ENCODE measurements at places on chromosomes 6 and 20. TPM values are rescaled to one million over a fixed set of nuclear protein-coding genes. Genes with fewer than 3 reads are reported as not detected.

- DNase-seq, result no peak
- no peaks in the 10 kb centered on the region for H3K27me3 ChIP-seq
- no peak overlapping the region for H3K4me3 ChIP-seq
Measured at GRCh38 chr20:13447385-13448180, 191.1 kb downstream of the TASP1 start.

GRCh38 chr6:3052481-3053230 lies 15.6 kb upstream of the RIPK1 start:
- H3K36me3 ChIP-seq, result no peaks in the 10 kb centered on the region
- peaks cover 22% of the 10 kb centered on the region for H3K4me1 ChIP-seq
- no peaks in the 10 kb centered on the region for H3K27me3 ChIP-seq

DNA sequence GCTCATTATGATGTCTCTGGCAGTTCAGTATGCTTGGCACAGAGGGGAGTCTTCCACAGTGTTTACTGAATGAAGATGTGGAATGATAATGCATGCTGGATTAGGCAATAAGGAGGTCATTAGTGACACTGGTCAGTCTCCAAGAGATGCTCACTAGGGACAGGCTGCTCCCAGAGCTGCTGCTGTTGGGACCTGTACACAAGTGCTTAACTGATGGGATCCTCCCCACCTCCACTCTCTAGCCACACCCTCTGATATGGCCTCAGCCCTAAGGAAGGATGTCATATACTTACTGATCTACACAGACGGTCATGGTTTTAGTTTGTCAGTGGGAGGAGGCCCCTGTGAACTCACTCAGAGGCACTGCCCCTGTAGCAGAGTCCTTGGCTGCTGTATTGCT lies 73.4 kb downstream of the MYB start:
- no peak overlapping the region for H3K4me3 ChIP-seq
- peaks cover 5% of the 10 kb centered on the region for H3K4me1 ChIP-seq
- no peak for DNase-seq
- no peaks in the 10 kb centered on the region for H3K36me3 ChIP-seq
- no peak overlapping the region for H3K27ac ChIP-seq

DNA sequence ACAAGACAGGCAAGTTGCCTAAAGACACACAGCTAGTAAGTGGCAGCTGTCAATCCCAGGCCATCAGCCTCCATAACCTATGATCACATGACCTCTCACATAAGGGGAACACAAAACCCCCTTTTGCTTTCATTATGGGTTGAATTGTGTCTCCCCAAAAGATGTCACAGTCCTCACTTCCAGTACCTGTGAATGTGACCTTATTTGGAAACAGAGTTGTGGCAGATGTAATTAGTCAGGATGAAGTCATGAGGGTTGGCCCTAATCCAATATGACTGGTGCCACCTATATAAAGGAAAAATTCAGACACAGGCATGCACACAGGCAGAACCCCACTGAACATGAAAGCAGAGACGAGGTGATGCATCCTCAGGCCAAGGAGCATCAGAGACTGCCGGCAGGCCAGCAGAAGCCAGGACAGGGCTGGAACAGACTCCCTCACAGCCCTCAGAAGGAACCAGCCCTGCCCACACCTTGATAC lies 33.6 kb downstream of the GFOD1 start:
- DNase-seq, result peak; percentile 63
- H3K36me3 ChIP-seq, result no peaks in the 10 kb centered on the region
- H3K27ac ChIP-seq, result peak overlapping the region; percentile 83
- no peaks in the 10 kb centered on the region for H3K27me3 ChIP-seq
- H3K4me1 ChIP-seq, result peaks cover 23% of the 10 kb centered on the region

DNA sequence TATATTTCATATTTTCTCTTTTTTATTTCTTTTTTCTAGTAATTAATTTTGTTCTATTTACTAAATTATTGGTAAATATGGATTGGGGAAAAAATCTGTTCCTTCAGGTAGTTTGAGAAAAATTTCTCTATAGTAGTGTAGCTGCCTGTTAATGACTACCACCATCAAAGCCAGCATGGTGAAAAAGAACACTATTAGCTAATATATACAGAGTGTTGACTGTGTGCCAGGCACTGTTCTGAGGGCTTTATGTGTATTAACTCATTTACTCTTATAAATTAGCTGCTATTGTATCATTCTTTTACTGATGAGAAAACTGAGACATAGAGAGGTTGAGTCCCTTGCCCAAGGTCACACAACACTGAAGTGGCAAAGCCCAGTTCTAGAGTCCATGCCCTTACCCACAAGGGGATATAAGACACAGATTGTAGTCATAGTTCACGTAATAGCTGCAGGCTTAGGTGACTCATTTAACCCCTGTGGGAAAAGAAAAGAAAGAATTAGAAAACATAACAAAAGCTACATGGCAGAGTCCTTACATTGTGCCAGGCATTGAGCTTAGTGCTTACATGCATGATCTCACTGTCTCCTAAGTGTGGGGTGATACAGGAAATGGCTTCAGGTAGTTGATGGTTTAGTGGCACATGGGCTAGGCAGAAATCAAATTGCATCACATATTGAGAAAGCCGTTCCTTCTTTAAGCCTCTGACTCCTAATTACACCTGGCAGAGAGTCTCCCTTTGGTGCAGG lies 12.2 kb upstream of the AKIRIN2 start:
- DNase-seq, result peak; percentile 71
- no peaks in the 10 kb centered on the region for H3K36me3 ChIP-seq
- peaks cover 35% of the 10 kb centered on the region for H3K4me1 ChIP-seq
- H3K27ac ChIP-seq, result no peak overlapping the region
- H3K27me3 ChIP-seq, result no peaks in the 10 kb centered on the region
- H3K4me3 ChIP-seq, result no peak overlapping the region

- no peaks in the 10 kb centered on the region for H3K27me3 ChIP-seq
- H3K27ac ChIP-seq, result no peak overlapping the region
- DNase-seq, result no peak
- H3K4me1 ChIP-seq, result peaks cover 6% of the 10 kb centered on the region
- H3K4me3 ChIP-seq, result no peak overlapping the region
Measured at GRCh38 chr20:1312308-1312707, 16.6 kb downstream of the SDCBP2 start.

GRCh38 chr20:62387933-62388635 lies 1.2 kb downstream of the RPS21 start:
- no peaks in the 10 kb centered on the region for H3K27me3 ChIP-seq
- peak overlapping the region; percentile 96 for H3K27ac ChIP-seq
- peaks cover 24% of the 10 kb centered on the region for H3K36me3 ChIP-seq

GRCh38 chr6:118700531-118700930 lies 49.1 kb upstream of the CEP85L start:
- no peak for DNase-seq
- H3K27ac ChIP-seq, result no peak overlapping the region
- H3K4me3 ChIP-seq, result no peak overlapping the region
- H3K27me3 ChIP-seq, result no peaks in the 10 kb centered on the region

- no peak for DNase-seq
- H3K4me1 ChIP-seq, result no peaks in the 10 kb centered on the region
- no peak overlapping the region for H3K27ac ChIP-seq
- H3K27me3 ChIP-seq, result no peaks in the 10 kb centered on the region
Measured at GRCh38 chr6:160305926-160306713, 42.1 kb upstream of the SLC22A3 start.

DNA sequence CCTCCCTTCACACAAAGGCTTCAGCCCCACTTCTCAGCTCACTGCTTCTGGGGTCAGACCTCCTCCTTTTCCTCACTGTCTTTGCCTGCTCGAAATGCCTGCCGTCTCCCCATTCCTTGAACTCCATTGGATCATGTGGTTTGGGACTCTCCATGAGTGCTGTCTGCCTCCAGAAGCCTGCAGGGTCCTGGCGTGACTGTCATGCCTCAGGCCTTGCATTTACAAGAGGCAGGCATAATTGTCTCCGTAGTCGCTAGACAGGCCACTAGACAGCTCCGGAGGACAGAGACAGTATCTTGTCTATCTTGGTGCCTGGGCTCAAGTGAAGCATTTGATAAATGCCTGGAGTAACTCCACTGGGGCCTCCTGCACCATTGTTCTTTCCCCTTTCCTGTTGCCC lies 15.3 kb downstream of the PNLDC1 start:
- H3K36me3 ChIP-seq, result no peaks in the 10 kb centered on the region
- DNase-seq, result no peak
- H3K27me3 ChIP-seq, result no peaks in the 10 kb centered on the region
- H3K4me3 ChIP-seq, result no peak overlapping the region

DNA sequence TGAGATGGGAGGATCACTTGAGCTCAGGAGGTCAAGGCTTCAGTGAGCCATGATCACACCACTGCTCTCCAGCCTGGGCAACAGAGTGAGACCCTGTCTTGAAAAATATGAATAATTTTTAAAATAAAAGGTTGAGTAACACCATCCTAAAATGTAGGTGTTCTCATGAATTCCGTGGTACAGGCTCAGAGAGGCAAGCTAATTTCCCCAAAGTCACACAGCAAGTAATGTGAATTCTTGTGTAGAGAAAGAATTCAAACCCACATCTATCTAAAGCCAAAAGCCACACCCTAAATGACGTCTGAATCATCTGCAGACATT lies 80.5 kb downstream of the ZNF217 start:
- H3K4me3 ChIP-seq, result no peak overlapping the region
- no peak overlapping the region for H3K27ac ChIP-seq
- H3K4me1 ChIP-seq, result no peaks in the 10 kb centered on the region
- H3K36me3 ChIP-seq, result no peaks in the 10 kb centered on the region
- H3K27me3 ChIP-seq, result no peaks in the 10 kb centered on the region

DNA sequence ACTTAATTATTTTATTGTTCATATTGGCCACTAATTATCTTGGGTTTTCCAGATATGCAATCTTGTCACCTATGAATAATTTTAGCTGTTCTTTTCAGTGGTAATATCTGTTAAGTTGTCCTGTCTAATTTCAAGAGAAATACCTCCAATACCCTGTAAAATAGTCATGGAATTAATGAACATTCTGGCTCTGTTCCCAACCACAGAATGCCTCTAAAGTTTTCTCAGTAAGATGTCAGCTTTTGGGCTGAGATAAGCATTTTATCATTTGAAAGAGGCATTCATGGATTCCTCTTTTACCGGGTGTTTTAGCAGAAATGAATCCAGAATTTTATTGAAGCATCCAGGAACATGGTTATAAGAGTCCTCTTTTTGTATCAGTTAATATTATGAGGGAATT lies 109.3 kb downstream of the WDR27 start:
- no peak overlapping the region for H3K27ac ChIP-seq
- H3K4me1 ChIP-seq, result no peaks in the 10 kb centered on the region
- no peak for DNase-seq
- no peaks in the 10 kb centered on the region for H3K27me3 ChIP-seq
- no peaks in the 10 kb centered on the region for H3K36me3 ChIP-seq
- H3K4me3 ChIP-seq, result no peak overlapping the region

- no peak overlapping the region for H3K27ac ChIP-seq
- no peaks in the 10 kb centered on the region for H3K27me3 ChIP-seq
- no peaks in the 10 kb centered on the region for H3K36me3 ChIP-seq
- H3K4me1 ChIP-seq, result no peaks in the 10 kb centered on the region
Measured at GRCh38 chr6:100096341-100096740, 102.3 kb upstream of the MCHR2 start.

DNA sequence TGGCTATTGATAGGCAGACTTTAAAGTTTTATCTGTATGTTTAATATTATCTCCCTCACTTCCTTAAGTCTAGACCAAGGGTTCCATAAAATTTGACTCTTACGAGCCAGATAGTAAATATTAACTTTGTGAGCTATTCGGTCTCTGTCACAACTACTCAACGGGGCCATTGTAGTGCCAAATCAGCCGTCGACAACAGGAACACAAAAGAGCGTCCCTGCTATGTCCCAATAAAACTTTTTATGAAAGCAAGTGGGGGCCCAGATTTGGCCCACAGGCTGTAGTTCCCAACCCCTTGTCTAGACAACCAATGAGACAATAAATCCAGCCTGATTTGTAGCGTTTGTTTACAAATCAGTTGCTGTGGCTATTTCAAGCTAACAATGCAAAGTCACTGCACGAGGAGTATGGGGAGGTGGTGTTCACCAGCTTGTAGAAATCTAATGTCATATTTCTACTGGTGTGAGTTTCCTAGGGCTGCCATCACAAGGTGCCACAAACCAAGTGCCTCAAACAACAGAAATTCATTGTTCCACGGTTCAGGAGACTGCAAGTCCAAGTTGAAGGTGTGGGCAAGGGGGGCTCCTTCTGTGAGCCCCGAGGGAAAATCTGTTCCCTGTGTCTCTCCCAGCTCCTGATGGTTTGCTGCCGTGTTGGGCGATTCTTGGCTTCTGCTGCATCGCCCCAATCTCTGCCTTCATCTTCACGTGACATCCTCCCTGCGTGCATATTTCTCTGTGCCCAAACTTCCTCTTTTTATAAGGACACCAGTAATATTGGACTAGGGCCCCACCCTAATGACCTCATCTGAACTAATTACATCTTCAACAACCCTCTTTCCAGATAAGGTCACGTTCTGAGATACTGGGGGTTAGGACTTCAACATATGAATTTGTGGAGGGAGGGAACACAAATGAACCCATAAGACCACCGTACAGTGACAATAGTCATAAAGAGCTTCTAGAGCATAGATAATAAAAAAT lies 356.0 kb upstream of the JARID2 start:
- H3K4me1 ChIP-seq, result peaks cover 35% of the 10 kb centered on the region
- peak overlapping the region; percentile 25 for H3K27ac ChIP-seq
- no peaks in the 10 kb centered on the region for H3K36me3 ChIP-seq
- peak; percentile 79 for DNase-seq

DNA sequence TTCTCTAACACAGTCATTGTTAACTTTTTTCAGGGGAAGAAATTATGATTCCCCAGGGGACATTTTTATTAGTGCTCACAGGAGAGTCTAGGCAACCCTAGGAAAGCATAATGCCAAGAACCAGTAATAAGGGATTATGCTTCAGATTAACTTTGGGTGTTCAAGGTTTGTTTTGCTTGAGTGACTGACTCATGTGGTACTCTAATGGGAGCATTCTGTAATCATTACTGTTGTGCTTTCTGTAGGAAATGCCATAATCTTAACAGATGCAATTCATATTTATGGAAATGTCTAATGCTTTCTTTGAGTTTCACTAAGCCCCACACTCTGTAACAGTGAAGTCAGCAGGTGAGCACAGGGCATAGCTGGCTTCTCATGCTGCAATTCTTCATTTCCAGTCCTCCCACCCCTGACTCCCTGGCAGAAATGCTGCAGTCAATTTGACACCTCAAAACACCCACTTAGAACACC lies 263.4 kb upstream of the MAN1A1 start:
- H3K4me3 ChIP-seq, result no peak overlapping the region
- no peaks in the 10 kb centered on the region for H3K4me1 ChIP-seq
- H3K27ac ChIP-seq, result no peak overlapping the region
- H3K36me3 ChIP-seq, result no peaks in the 10 kb centered on the region
- no peaks in the 10 kb centered on the region for H3K27me3 ChIP-seq
- no peak for DNase-seq

The LGSN gene
- polyA plus RNA-seq, result not detected

The SOX18 gene
- polyA plus RNA-seq, result not detected

The CD83 gene
- 75.1 TPM for polyA plus RNA-seq

The MTFR2 gene
- 0.60 TPM for polyA plus RNA-seq

The RAET1G gene
- polyA plus RNA-seq, result not detected

The ANKRD60 gene
- polyA plus RNA-seq, result not detected

The HIVEP1 gene
- polyA plus RNA-seq, result 6.3 TPM

The HSPA1L gene
- polyA plus RNA-seq, result 0.55 TPM

Data from CD14-positive monocyte (primary cell).